ENCODE measurements at places on chromosomes 6 and 20.

GRCh38 chr20:45991616-45992015 lies 17.1 kb upstream of the MMP9 start:
- DNase-seq, result no peak

DNA sequence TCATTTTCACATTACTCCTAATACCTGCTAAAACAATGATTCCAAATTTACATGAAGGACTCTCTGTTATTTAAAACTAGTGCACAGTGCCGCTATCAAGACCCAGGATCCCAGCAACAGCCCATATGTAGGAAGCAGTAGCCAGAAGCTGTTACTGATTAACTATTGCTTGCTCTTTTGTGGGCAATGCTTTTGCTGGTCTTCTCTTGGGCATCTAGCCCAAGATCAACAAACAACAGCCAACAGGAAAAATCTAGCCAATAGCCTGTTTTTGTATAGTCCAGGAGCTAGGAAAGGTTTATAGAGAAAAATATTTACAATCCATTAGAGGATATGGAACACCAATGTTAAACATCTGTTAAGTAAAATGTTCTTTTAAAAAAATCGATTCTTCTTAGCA lies 22.1 kb upstream of the TENT5A start:
- no peak for DNase-seq

GRCh38 chr6:14038467-14039437 lies 78.8 kb upstream of the CD83 start:
- no peak for DNase-seq

DNA sequence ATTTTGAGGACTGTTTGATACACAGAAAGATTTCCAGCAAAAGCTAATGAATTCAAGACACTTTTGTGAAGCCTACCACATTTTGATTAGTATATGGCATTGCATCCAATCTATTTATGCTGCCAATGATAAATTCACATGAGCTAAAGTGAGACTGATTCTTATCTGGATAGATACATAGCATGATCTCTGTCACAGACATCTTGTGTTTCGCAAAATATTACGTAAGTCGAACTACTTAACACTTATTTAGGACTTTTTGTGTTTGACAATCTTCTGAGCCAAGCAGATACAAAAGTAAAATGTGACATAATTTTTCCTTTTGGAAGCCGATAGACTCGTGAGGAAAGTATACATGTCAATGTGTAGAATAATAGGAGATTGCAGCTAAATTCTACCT lies 251.6 kb downstream of the HACE1 start:
- no peak for DNase-seq

GRCh38 chr20:63145156-63145555 lies 70.8 kb downstream of the YTHDF1 start:
- no peak for DNase-seq

GRCh38 chr6:150456466-150456865 lies 87.7 kb downstream of the IYD start:
- no peak for DNase-seq

DNA sequence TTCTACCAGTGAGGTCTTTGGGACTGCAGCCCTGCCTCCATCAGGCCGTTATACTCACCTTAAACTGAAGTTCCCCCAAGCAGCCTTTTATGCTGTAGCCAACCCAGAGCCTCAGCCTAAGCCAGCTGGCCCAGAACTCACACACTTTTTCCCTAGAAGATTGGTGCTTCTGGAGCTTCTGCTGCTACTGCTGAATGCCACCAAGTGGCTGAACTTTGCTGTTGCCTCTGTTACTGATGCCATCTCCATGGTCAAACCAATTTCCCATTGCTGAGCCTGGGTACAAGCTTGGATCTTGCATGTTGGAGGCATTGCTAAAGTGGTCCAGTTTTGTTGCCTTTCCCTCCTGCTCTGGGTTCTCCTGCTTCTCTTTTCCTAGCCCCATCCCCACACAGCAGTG lies 15.0 kb upstream of the TBX18 start:
- DNase-seq, result no peak

DNA sequence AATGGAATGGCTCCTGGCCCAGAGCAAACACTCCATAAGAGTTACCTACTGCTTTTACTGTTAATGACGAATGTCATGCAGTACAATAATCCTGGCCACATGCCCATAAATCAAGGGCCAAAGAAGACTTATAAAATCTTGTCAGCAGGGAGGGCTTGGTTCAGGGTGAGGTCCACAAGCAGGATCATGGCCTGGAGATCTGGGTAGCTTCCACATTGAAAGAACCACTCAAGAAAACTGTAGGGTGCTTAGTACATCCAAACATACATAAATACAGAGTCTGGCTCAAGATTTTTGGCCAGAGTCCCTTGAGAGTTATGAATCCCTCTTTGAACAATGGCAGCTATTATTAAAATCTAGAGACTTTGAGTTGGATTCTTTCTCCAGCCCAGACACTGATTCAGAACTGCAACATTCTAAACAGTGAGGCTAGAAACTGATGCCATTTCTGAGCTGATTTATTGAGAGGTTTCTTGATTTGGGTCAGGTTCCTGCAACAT lies 188.7 kb downstream of the CDC5L start:
- peak; percentile 74 for DNase-seq

GRCh38 chr20:33014336-33015113 lies 7.0 kb downstream of the BPIFB2 start:
- no peak for DNase-seq
